ENCODE measurements at places on chromosomes 4 and X.
A peak's percentile ranks its signal among the peaks of the same experiment; 100 is the strongest.

- DNase-seq: no peak
Measured at GRCh38 chr4:79442422-79442821, 34.4 kb upstream of the GK2 start.

DNA sequence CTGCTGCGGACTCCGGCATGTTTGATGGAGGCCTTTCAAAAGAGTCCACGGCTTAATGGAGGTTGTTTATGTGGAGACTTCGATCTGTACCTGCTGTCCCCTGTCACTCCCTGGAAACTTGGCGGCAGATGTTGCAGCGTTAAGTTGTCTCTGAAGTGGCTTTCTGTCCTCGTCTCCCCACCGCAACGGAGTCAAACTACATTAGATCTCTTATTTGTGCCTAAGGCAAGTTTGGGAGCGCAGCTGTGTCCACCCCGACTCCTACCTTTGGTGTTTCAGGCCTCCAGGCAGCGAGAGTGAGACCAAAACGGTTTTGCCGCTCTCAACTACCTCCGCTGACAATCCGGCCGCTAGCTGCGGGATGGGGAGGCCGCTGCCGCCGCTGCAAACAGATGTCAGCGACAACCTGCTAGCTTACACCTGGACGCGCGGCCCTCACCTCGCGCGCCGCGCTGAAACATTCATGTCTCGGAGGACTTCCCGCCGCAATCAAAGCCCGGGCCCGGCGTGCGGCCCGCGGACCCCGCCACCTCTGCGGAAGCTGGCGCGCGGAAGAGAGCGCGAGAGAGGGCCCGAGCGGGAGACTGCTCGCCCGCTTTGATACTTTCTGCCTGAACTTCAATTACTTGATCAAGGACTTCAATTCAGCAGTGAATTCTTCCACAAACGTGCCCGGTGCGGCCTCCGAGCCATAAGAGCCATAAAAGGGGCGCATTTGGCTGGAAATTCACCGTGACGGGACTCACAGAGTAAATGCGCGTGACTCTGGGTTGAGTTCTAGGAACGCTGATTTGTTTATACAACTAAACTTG is 108.4 kb downstream of the ANTXR2 start:
- DNase-seq: no peak

DNA sequence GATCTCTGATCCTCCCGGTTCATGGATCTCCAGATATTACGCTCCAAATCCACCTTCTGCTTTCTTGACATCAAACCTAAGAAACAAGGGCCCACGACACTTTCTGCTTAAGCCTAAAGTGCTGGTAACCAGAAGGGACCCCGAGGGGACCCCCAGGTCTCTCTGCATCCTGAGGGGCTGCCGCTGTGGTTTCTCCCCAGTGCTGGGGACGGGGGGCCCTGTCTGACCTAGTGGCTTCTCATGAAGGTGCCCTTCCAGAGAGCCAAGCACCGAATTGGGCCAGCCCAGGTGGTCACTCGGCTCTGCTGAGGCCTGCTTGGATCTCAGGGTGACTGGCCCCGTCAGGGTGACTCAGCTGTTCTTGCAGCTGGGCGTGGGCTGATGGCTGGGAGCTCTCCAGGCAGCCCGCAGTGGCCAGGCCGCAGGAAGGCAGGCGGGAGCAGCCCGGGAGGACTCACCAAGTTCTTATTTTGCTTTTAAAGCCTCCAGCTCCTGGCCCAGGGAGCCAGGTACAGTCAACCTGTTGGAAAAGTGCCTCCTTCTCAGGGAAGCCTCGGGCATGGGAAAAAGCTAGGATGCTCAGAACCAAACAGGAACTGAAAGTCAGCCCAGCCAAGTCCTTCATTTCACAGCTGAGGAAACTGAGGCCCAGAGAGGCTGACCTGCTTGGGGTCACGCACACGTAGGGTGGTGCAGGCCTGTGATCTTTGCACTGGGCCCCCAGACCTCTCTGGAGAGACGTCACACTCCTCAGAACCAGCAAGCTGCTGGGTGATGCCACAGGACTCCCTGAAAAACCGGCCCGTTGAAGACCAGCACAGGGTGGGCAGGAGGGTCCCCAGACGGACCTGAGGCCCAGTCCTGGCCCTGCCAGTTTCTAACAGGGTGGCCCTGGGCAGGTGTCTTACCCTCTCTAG is 16.7 kb downstream of the BLOC1S4 start:
- no peak for DNase-seq

- DNase-seq: no peak
Measured at GRCh38 chr4:48945981-48946380, 39.4 kb upstream of the OCIAD2 start.

DNA sequence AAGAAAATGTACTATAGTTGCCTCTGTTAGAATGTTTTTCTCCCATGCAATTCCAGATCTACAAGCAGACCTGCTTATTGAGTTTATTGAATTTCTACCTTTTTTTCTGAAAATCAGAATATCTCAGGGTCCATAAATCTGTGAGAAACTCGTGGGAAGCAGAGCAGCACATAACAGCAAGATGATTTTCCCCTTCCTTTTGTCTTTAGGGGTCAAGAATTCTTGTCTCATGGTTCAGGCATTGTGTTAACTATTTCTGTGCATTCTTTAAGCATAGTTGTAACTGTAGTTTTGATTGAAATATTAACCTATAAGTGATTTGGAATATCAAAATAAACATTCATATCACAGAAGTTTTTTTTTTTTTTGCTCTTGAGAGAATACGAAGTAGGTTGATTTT is 11.4 kb downstream of the EDNRA start:
- no peak for DNase-seq

- DNase-seq: no peak
Measured at GRCh38 chr4:40916218-40916555, 166.4 kb downstream of the NSUN7 start.

- no peak for DNase-seq
Measured at GRCh38 chr4:36312511-36312910, 31.1 kb downstream of the DTHD1 start.

GRCh38 chrX:103726477-103726876 is 15.8 kb downstream of the TMEM31 start:
- DNase-seq: no peak

DNA sequence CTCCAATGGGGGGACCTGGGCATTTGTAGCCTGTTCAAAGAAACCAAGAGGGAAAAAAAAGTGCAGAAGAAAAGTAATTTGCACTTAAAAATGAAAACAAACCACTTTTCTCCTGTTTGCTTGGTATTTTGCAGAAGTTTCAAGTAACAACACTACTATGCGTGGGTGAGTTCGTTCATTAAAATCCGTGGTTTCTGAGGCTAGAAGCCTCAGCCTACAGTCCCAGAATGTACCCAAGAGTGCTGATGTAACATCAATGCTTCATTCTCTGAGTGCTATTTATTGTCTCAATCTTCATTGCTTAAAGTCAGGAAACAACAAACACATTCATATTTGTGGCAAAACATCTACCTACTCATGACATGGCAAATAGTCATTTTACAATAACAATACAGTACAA is 29.2 kb downstream of the LGI2 start:
- DNase-seq: no peak

GRCh38 chrX:74451450-74452198 is 30.3 kb downstream of the SLC16A2 start:
- DNase-seq: no peak

GRCh38 chrX:83469551-83469950 is 38.5 kb upstream of the POU3F4 start:
- no peak for DNase-seq

- DNase-seq: no peak
Measured at GRCh38 chr4:173281406-173282255, 52.5 kb downstream of the HMGB2 start.

GRCh38 chr4:166675411-166675810 is 558.9 kb downstream of the SPOCK3 start:
- DNase-seq: no peak

DNA sequence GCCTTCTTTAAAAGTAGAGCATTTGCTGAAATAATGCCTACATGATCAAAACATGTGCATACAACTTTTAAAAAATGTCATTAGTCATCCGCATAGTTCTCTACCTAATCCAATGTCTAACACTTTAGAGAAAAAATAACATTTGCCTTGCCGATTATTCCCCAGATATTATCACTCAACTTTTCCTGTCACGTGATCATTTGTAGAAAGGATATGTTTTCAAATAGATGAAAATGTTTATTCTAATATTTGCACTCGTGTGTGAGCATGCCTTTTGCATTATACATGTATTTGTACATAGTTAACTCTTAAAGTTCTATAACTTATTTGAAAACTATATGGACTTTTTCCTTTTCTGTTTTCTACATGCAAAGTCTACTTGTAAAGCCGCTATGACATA is 533.0 kb upstream of the FMR1 start:
- no peak for DNase-seq

- DNase-seq: peak; percentile 55
Measured at GRCh38 chr4:81491943-81492342, 20.2 kb upstream of the RASGEF1B start.

DNA sequence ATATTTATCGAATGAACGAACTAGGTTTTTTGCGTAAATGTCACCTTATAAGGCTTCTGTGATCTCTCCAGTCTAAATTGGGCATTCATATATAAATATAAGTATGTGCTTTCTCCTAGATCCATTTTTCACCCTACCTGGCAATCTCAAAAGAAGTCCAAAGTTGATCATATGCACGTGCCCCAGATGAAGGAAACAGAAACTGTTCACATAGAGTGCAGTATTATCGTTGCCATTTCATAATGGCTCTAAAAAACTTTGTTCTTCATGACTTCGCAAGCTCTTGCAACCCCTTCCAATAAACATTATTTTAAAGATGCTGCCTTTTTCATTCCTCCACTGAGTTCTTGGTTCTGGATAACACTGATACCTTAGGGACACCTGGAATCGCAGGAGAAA is 708 bp downstream of the INTS12 start:
- no peak for DNase-seq

DNA sequence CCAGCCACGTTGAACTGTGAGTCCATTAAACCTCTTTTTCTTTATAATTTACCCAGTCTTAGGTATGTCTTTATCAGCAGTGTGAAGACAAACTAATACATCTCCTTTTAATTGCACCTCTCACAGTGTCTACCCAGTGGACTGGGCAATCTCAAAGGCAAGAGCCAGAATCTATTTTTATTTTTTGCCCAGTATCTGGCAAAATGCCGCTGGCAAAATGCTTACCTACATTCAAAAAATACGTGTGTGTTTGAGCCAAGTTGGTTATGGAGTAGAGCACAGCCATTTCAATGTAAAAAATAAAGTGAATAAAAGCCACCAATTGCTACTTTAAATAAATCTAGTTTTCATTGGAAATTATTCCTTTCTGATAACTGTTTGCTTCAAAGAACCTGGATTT is 199.9 kb downstream of the GC start:
- no peak for DNase-seq

- no peak for DNase-seq
Measured at GRCh38 chr4:55255179-55255578, 90.9 kb upstream of the SRD5A3 start.

DNA sequence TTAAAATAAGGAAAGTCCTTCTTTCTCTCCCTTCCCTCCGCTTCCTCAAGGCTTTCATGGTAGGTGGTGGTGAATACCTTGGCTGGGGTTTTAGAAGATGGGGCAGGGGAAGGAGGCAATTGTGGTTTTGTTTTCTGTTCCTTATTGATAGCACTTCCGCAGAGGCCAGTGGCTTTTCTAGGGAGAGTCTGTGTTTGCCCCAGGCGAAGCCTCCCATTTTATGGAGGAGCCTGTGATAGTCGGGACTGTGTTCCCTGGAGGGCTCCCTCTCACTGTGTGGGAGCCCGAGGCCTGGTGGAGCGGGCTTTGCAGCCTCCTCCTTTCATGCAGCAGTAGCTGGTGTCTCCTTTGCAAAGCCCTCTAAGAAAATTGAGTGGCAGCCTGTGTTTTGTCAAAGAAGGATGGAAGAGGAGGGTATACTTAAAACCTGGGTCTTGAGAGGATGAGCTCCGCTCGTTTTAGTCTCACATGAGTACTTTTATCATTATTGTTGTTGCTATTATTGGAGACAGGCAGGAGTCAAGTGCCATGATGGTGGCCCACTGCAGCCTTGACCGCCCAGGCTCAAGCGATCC is 29.8 kb upstream of the STOX2 start:
- DNase-seq: no peak

DNA sequence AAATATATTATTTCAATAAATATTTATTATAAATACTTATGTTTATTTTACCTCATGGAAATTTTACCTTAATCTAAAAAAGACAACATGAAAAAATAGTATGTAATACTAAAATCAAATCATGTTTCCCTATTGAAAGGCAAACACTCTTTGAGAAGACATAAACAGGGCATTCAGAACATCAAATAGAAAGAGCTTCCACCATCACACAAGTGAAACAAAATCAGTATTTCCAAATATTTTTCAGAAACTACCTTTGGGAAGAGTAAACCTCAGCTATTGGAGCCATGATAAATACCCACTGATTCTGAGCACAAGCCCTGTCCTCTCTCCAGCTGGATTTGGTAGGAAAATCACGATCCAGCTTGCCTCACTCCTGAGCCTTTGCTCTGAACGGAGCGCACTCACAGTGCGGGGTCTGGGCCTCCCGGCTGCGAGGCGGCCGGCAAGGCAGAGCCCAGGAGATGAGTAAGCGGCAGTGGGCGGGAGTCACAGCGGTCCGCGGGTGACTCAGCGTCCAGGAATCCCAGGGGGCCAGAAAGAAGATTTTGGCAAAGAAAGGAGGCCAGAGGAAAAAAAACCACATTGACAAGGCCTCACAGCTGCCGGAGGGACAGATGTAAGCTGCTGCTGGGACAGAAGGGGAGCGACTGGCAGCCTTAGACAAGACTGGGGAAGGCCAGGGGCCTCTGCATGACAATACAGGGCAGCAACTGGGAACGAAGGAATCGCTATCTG is 14.7 kb upstream of the ANXA5 start:
- DNase-seq: no peak

GRCh38 chrX:154804261-154804956 is 876 bp downstream of the MPP1 start:
- no peak for DNase-seq

DNA sequence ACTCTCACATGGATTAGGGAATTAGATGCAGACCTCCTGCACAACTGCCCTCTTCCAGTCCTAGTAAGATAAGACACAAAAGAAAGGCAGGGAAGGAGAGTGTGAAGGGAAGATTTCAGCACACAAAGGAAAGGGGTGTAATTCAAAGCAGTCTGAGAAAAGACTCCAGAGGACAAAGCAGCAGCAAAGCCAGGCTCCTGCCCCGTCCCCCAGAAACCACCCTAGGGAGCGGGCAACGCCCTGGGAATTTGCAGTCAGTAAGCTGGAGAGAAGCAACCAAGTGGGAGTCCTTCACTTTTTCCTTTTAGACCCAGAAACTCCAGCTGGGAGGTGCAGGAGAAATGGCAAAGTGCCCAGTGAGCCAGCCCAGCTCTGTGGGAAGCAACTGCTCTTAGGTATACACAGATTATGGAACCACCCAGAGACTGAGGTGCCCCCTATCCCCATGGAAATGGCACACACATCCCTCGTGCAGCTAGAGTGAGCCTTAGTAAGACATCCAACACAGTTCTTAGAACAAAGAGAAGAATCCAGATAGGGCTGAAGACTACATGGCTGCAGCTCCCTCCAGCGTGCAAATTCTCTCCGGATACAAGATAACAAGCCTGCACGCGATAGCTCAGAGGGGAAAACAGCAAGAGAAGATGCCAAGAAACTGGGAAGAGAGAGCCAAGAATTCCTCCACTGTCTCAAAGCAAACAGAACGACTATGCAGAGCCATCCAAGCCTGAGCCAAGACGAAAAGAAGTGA is 26.5 kb upstream of the IRAK1 start:
- no peak for DNase-seq

DNA sequence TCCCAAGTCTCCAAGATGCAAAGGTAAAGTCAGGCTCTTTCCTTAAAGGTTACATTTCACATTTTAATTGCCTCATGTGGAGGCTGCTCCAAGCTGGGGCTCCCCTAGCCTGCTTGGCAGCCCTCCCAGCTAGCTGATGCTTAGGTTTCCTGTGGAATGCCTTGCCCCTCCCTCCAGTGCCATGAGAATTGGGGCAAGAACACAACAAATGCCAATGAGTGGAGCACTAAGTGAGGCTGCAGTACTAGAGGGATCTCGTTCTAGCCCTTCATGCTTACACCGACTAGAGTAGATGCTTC is 597.7 kb downstream of the MID1IP1 start:
- no peak for DNase-seq

Data from activated CD4-positive, alpha-beta T cell treated with anti-CD3 and anti-CD28 coated beads, Interleukin-2, amount 10 ng/mL, durations not matched to agents 7 days and 5 days (primary cell).